ENCODE measurements at places on chromosomes 2 and 18.

DNA sequence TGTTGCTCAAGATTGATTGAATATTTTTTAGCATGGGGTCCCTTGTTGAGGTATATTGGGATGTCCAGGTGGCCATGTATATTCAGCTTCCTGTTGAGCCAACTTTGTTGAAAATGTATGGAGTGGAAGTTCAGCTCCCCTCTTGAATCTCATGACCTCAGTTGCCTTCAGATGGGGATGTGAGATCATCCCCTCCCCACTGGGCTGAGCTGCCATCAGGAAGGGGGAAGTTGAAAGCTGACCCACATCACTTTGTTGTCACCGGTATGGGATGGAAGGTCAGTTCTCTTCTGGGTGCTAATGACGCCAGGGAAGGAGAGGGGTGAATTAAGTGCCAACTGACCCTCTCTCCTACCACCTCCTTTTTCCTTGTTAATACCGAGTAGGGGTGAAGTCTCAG lies 33.9 kb downstream of the ACOXL start:
- no peak for DNase-seq

GRCh38 chr18:24761765-24762164 lies 301.3 kb downstream of the HRH4 start:
- no peak for DNase-seq

GRCh38 chr2:168744844-168745243 lies 57.6 kb upstream of the NOSTRIN start:
- DNase-seq, result no peak

DNA sequence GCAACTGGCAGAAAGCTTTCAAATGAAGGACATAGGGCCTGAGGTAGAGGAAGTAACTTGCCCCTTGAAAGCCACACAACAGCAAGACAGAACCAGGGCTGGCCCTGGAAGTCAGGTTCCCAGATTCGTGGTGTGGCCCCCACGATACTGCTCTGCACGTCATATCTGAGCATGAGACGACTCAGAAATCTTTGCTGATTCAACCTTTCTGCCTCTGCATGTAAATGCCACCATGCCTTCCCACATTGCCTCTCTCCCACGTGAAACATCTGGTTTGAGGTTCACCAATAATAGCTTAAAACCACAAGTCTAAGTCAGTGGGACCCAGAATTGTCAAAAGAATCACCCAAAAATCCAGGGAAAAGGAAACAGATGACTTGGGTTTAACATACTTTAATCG lies 214.0 kb upstream of the TRIB2 start:
- no peak for DNase-seq

DNA sequence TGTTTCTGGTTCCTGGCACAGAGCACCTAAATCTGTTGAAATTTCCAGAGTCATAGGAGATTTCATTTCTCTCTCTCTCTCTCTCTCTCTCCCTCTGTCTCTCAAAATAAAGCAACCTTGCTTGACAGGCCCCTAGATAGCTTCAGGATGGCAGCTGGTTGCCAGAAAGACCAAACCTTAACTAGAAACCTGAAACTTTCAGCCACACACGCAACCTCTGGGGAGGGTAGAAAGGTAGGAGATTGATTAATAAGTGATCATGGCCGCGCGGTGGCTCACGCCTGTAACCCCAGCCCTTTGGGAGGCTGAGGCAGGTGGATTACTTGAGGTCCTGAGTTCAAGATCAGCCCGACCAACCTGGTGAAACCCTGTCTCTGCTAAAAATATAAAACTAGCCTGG lies 1885.4 kb upstream of the CELF4 start:
- DNase-seq, result no peak

GRCh38 chr2:29304399-29305060 lies 189.3 kb downstream of the CLIP4 start:
- DNase-seq, result no peak

GRCh38 chr18:78977637-78978348 lies 1.8 kb upstream of the SALL3 start:
- DNase-seq, result no peak

- no peak for DNase-seq
Measured at GRCh38 chr18:5879479-5879882, 15.8 kb downstream of the TMEM200C start.

GRCh38 chr2:178589335-178589734 lies 109.1 kb downstream of the PLEKHA3 start:
- DNase-seq, result no peak

- DNase-seq, result no peak
Measured at GRCh38 chr2:132949108-132949507, 279.1 kb upstream of the LYPD1 start.

- DNase-seq, result no peak
Measured at GRCh38 chr2:159944874-159945273, 117.5 kb downstream of the PLA2R1 start.

- no peak for DNase-seq
Measured at GRCh38 chr2:10141736-10142639, 19.4 kb downstream of the RRM2 start.

- no peak for DNase-seq
Measured at GRCh38 chr2:189657867-189658266, 3.4 kb upstream of the ASNSD1 start.

DNA sequence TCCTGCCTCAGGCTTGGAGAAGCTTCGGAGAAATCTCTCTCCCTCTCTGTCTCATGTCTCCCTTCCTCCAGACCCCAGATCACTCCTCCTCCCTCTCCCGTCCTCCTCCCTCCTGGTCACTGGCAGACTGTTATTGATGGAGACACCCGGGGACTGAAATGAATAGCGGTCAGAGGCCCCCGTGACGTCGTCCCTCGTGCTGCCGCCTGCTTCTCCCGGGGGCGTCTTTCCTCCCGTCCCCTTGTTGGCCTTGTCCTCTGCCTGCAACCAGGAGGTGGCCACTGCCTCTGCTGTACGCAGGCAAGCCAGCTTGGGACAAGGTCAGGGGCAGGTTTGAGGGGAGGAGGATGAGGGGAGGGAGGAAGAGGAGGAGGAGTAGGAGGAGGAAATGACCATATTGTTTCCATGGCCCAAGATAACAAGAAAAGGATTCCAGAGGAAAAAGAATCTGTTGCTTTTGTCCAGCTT lies 78.2 kb downstream of the CELF4 start:
- no peak for DNase-seq

DNA sequence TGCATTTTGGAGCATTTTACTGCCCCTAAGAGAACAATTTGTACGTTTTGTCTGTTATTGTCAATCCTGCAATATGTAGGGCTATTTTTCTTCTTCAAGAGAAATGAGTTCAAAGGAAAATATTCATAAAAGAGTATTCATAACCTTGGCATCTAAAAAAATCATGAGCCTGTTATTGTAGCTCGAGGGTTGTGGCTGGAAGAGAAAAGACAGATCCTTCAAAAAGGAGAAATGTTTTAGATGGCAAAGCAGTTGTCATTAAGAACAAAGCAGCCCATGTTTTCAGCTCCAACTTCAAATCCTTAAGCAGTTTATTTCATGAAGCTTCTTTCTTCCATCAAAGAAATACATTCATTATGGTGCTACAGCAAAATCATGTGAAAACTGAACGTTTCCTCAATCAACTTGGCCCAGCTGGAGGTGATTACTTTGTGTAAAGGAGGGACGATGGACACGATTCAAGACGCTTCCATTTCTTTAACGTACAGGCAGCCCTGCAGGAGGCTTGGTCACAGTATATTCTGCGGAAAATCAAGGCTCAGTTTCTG lies 31.4 kb downstream of the QPCT start:
- DNase-seq, result no peak

GRCh38 chr2:1321321-1321720 lies 91.9 kb upstream of the TPO start:
- no peak for DNase-seq

- no peak for DNase-seq
Measured at GRCh38 chr18:13445241-13445897, 226.8 kb downstream of the LDLRAD4 start.

- no peak for DNase-seq
Measured at GRCh38 chr18:13191779-13192178, 26.8 kb upstream of the LDLRAD4 start.

DNA sequence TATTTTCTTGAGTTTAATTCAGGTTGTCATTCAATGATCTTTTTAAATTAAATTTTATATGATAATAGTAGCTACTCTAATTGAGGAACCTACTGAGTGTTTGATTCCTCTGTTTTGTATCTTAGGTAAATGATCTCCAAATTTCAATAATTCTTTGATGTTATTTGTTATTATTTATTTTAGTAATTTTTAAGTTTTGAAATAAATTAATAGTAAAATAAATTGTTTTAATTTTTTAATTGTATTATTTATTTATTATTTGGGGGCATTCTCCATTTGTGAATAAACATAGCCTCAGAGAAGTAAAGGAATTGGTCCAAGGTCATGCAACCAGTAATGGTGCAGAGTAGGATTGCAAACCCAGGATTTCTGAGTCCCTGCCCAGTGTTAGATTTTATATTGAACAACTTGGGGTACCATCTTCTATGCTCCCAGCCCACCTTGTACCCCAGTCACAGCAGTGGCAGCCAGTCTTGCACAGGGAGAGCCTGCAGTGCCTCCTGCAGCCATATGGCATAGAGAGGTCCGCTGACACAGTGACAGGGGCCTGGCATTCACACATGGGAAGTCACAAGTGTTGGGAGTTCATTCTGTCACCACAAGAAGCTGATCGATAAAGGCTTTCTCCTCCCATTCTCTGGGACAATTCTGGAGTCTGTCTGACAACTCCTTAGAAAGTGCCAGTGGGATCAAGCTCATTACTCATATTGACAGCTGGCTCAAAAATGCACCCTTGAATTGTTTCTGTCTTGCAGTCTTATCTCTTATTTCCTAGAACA lies 110.0 kb upstream of the ETAA1 start:
- DNase-seq, result no peak

- DNase-seq, result no peak
Measured at GRCh38 chr2:165193178-165193777, 10.6 kb downstream of the SCN3A start.

GRCh38 chr18:394262-394986 lies 106.1 kb downstream of the COLEC12 start:
- DNase-seq, result no peak

- no peak for DNase-seq
Measured at GRCh38 chr2:88016960-88017779, 823 bp upstream of the RNU2-63P start.

- DNase-seq, result no peak
Measured at GRCh38 chr2:317501-318424, 29.9 kb upstream of the ALKAL2 start.

DNA sequence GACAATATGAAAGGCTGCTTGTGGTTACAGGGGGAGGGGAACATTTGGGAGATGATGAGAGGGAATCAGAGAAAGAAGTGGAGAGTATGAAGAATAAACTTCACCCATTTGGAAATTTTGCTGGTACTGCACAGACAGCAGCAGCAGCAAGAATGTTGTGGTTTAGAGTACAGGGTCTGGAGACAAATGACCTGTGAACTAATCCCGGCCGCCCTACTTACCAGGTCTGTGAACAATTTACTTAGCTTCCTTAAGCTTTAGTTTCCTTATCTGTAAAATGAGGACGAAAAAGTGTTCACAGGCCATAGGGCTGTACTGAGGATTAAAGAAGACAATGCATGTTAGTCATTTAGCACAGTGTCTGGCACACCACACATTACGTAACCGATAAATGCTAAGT lies 685.4 kb upstream of the CELF4 start:
- no peak for DNase-seq

DNA sequence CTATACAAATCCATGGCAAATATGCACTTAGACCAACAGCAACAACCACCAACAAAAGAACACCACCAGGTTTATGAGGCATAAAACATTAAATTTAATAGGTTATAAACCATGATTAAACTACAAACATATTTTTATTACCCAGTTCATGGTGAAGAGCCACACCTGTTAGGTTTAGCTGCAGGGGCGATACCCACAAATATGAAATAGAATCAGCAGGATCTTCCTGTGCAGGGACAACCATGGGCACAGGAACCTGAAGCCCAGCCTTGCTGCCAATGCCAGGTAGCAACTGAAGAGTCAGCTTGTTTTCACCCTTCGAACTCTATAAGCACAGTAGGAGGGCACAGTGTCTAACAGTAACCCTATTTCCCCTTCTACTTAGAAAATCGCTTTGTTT lies 675.0 kb downstream of the SATB2 start:
- no peak for DNase-seq

GRCh38 chr2:234528410-234529148 lies 31.7 kb upstream of the ARL4C start:
- no peak for DNase-seq

DNA sequence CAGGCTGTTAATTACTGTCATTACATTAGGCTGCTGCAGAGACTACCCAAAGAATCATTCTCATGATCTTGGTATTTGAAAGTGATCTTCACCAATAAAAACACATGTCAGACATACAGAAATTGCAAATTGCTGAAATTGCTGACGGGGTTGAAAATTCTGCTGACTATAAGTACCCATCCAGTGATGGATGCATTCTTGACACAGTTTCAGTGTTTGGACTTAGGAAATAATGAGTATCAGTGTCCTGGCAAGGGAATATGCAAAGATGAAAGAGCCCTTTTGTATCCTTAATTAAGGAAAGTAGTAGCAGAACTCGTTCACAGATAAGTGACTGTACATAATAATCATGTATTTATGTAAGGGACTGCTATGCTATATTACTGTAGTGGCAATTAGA lies 221.1 kb upstream of the ATP5MC3 start:
- DNase-seq, result no peak

DNA sequence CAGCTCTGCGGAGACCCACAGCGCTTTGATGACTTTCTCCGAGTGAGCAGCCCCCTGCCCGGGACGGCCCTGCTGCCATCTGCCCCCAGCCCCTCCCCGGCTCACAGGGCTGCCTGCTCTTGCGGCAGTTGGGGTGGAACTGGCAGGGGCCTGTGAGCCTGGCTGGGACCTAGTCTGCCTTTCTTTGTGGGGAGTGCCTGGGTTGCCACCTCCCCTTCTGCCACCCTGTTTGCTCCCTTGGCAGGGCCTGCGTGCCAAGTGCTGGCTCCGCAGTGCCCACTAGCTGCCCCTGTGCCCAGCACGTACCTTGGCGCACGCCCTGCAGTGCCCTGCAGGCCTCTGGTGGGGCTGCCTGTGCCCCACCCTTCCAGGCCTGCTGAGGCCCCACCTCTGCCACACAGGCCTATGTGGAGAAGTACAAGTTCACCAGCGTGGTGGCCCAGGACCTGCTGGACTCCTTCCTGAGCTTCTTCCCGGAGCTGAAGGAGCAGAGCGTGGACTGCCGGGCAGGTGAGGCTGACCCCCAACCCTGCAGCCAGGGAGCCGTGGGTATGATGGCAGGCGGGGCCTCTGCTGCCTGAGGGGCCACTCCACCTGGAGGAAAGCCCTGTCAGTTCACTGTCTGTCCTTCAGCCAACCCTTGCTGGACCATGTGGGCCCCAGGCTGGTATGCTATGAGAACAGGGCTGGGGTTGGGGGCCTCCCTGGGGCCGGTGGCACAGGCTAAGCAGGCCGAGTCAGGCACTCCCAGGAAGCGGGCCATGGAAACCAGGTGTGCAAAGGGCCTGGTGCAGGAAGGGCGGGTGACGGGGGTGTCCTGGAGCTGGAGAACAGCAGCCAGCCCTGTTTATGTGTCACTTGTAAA lies 7.0 kb downstream of the RNPEPL1 start:
- no peak for DNase-seq

DNA sequence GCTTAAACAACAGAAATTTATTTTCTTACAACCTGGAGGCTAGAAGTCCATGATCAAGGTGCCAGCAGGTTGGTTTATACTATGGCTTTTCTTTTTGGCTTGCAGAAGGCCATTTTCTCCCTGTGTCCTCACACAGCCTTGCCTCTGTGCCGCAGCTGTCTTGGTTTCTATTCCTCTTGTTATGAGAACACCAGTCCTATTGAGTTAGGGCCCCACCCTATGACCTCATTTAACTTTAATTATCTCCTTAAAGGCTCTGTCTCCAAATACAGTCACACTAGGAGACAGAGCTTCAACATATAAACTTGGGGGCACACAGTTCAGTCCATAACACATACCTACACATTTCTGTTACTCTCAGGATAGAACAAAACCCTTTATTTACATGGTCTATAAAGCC lies 17.3 kb upstream of the RHOB start:
- no peak for DNase-seq
